ENCODE measurements at places on chromosomes 1 and 21.

- no peak for DNase-seq
Measured at GRCh38 chr21:42089093-42089631, 18.0 kb downstream of the UMODL1 start.

DNA sequence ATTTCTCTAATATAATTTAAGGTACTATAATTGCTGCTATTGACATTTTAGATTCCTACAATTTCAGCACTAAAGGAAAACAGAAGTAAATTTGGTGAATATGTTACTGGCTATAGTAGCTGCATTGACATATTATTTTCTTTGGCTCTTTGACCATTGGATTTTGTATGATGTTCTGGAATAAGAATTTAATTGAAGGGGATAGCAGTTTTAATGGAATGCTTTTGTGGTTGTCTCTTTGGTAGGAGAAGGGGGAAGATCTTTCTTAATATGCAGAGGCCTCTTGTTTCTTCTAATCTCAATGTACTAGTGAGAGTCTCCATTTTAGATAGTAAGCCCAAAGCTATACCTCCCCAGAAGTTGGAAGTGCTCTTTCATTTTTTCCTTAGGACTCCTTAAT lies 6.9 kb downstream of the DTL start:
- no peak for DNase-seq

DNA sequence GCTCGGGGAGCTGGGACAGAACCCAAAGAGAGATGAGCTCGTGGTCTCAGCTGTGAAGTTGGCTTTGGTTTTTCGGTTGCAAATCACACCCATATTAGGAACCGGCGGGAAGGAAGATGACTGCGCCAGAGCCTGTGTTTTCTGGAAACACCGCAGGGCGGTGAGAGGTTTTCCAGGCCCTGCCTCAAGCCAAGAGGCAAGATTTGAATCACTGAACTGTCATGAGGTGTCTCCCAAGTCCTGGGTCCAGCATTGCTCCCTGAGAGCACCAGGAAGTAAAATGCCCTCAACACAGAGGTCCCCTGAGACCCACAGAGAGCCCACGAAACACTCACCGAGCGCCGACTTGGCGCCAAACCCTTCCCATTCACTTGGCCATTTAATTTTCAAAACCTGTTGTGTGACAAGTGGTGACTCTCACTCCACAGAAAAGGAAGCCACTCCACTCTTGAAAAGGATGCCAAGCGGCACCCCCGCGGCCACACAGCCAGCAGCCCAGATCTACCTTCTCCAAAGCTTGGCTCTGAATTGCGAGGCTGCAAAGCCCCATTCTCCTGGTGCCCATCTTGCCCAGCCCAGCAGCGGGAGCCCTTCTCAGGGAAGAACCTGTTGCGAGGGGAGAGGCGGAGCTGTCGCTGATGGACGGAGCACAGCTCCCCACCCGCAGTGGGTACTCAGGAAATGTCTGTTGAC lies 99.0 kb upstream of the RUNX3 start:
- no peak for DNase-seq

- no peak for DNase-seq
Measured at GRCh38 chr1:27400082-27400962, 7.9 kb downstream of the GPR3 start.

GRCh38 chr1:12408662-12409061 lies 178.8 kb downstream of the VPS13D start:
- no peak for DNase-seq

GRCh38 chr1:180160357-180160756 lies 5.7 kb downstream of the QSOX1 start:
- no peak for DNase-seq

DNA sequence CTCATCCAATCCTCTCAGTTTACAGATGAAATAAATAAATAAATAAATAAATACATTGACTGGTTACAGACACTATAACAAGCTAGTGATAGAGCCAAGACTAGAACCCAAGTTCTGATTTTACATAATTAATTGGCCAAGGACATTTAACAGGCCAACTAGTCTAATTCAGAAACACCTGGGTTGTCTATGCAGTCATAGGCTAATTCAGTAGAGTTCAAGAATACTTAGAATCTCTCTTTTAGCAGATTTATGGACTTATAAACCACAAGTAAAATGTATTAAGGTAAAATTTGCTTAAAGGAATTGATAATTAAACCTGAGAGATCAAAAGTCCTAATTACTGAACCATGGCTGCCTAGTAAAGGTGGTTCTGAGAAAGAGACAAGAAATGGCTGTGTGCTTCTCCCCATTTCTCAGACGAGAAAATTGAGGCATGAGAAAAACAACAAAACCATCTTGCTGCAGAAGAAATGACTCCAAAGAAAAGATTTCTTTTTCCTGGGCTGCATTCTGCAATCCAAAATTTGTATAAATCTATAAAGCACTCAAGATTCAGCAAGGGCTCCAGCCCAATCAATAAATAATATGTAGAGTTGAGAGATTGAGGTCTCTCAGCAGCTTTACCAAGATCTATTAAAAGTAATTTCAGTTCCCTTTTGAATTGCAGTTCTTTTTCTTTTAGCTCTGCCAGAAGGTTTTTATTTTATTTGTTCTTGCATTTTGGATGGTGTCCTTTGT lies 98.3 kb downstream of the DUSP10 start:
- no peak for DNase-seq

GRCh38 chr1:3570066-3570986 lies 41.0 kb downstream of the MEGF6 start:
- DNase-seq: no peak

GRCh38 chr1:77375990-77376389 lies 94.2 kb downstream of the AK5 start:
- no peak for DNase-seq

- no peak for DNase-seq
Measured at GRCh38 chr1:180198196-180198595, 31.9 kb upstream of the LHX4 start.

DNA sequence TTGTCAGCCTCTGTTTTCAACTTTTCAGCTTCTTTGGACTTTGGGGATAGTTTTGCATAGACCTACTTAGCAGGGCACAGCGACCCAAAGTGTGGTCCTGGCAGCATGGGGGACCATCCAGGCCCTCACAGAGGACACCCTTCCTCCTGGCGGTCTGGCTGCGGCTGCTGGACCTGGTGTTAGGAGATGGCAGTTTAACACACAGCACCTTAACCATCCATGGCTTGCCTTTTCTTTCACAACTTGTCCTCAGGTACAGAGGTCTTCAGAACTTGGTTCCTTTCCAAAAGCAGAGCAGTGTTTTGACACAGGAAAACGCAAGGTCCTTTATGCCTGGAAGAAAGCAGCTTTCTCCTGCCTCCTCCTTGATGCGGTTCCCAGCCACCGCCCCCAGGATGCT lies 68.1 kb downstream of the RHOU start:
- DNase-seq: no peak

DNA sequence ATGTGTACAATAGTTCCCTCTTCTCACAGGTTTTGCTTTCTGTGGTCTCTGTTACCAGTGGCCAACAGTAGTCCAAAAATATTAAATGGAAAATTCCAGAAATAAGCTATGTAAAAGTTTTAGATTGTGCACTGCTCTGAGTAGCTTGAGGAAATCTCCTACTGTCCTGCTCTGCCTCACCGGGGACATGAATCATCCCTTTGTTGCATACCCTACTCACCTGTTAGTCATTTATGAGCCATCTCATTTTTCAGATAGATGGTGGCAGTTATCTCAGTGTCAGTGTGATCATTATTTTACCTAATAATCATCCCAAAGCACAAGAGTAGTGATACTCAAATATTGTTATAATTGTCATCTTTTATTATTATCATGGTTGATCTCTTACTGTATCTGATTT lies 688.1 kb downstream of the PLA2G4A start:
- no peak for DNase-seq

DNA sequence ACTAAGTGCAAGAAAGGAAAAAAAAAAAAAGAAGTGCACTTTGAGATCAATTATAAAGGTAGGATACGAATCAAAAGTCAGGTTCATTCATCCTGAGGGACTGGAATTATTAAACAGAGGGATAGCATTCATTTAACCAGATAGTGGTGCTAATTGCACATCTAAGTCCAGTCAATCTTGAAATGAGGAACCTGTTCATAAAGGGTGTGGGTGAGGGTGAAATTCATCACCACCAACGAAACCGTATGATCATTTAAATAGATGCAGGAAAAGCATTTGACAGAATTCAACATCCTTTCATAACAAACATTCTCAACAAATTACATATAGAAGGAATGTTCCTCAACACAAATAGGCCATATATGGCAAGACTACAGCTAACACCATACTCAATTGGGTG lies 5.6 kb downstream of the CTSS start:
- DNase-seq: no peak

DNA sequence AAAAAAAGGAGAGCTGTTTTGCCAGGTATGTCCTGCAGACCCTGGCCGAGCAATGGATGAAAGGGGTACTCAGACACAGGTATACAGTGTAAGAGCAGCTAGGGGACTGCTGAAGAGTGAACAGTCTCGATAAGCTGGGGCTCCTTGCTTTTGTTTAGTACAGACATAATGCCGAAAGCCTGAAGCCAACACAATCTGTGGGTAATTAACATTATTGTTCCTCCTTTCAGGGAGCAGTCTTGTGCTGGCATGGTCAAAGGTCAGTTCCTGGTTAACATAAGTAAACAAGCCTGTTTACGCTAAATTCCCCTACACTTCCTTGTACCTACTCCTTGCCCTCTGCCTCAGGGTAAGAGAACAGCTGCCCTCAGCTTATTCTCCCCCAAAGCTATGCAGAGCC lies 272.3 kb upstream of the ST6GALNAC5 start:
- no peak for DNase-seq

GRCh38 chr1:179881642-179882252 lies 338 bp upstream of the TOR1AIP1 start:
- no peak for DNase-seq

DNA sequence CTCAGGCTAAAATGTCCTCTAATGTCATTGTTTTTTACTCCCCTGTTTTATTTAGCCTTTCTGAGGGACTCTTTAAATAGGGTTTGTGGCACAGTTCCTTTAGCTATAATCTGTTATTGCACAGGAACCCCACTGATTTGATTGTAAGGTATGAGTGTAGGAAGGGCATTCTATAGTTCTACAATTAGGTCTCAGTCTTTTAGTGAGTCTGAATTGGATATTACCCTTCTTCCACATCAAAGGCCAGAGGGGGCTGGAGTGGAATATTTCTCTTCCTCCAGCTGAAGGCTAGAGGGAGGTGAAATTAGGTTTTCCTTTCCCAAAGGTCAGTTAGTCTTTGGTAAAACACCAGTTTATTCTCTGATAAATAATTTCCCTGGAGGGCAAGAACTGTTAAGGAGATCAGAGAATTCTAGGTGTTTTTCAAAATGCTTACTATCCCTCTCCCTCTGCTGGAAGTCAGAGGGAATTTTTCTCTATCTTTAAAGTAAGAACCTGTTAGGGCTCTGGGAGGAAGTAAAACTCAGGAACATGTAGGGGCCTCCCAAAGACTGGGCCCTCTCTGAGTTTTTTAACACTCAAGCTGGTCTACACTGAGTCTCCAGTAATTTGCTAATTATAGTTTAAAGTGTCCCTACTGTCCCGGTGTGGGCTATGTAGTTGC lies 176.3 kb upstream of the ZNHIT6 start:
- DNase-seq: no peak

GRCh38 chr1:192477630-192478029 lies 97.9 kb upstream of the RGS1 start:
- DNase-seq: no peak

Measured in C1 segment of cervical spinal cord (tissue), 14 donors.